ENCODE measurements at places on chromosomes 1 and 21. TPM values are rescaled to one million over a fixed set of nuclear protein-coding genes. Genes with fewer than 3 reads are reported as not detected.

The B3GALT5 gene
- 3.1 TPM for total RNA-seq

DNA sequence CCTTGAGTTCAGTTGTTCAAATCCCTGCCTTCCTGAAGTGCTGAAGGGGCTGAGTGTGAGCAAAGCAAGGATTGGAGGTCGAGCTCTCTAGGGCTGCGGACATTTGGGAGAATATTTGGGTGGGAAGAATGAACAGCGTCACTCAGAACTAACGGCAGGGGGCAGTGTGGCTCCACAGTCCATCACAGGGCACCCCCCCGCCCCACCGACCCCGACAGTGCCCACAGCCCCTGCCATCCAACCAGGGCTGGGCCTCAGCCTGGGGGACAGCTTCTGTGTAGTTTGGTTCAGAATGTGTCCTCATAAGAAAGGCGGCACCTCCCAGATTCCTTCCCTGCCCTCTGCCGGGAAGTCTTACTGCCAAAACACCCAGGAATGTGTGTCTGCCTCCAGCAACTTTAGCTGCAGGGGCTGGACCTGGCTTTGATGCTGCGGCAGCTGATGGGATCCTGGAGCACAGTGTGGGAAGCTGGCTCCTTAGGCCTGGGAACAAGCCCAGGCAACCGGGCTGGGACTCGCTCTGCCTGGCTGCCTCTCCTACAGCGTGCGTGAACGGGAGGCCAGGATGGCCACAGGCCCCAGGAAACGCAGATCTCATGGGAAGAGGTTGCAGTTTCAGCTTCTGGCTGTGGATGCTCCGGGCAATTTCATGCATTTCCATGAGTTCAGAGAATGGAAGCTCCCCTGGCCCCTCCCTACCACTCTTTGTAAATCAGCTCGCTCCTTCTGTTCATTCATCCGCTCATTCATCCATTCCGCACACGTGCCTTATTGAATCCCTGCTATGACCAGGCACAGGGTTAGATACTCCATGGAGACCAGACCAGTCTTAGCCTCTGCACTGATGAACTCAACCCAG is 104.9 kb upstream of the TMPRSS2 start:
- DNase-seq = peak; percentile 44

DNA sequence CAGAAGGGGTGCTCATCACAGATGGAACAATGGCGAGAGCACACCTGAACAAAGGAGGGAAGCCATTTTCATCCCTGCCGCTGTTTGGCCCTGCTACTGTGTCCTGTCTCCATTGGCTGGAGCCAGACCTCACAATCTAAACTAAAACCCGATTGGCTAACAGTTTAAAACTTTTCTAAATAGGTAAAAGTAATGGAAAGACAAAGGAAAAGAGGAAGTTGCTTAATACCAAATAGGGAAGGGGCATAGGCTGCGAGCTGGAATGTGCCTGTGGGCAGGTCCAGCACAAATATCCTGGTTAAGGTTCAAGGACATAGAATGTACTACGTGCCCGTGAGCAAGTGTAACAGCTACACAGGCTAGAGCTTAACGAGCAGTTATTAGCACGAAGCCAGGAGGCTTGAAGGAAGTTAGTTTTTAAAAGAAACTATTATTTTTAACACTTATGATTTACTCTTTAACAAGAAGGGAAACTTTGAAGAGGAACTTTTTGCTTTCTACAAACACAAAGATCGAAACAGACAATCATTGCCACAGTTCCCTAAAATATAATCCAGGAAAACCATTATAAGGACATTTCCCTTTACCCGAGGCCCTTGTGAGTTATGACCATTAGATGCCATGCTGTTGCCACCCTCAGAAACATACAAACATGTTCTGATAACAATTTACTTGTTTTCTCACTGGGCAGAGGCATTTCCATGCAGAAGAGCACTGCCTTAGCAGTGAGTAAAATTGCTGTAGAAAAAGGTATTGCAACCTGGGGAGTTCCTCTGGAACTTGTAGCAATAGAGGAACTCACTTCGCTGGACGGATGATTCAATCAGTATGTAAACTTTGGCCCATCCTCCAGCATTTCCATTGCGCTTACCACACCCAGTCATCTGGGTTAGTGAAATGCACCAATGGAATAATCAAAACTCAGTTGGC is 4.8 kb upstream of the PTTG1IP start:
- DNase-seq = no peak

GRCh38 chr1:29575277-29575676 is 339.0 kb downstream of the PTPRU start:
- no peak for DNase-seq

The NTNG1 gene
- total RNA-seq = 26.8 TPM

The HUNK gene
- total RNA-seq = 4.8 TPM

- DNase-seq = no peak
Measured at GRCh38 chr1:228860911-228861831, 125.9 kb downstream of the RHOU start.

- DNase-seq = no peak
Measured at GRCh38 chr21:25509862-25510261, 97.4 kb downstream of the MRPL39 start.

The TSPEAR gene
- not detected for total RNA-seq

DNA sequence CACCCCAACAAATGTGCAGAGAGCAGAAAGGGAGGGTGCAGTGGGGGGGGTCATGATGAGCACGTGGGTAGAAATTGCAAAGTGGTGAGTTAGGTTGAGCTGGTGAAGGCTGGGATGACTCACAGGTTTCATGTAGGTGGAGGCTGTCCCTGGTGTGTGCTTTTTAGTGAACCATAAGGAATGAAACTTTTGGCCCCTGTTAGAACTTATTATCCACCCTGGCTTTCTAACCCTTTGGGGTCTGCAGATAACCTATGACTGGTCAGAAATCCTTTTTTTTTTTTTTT is 46.9 kb downstream of the DOP1B start:
- no peak for DNase-seq

GRCh38 chr1:62144238-62144831 is 50.3 kb upstream of the L1TD1 start:
- peak; percentile 91 for DNase-seq

The NTMT2 gene
- 0.50 TPM for total RNA-seq

The SMIM1 gene
- total RNA-seq = 10.1 TPM

GRCh38 chr21:36927719-36928117 is 38.8 kb downstream of the HLCS start:
- peak; percentile 78 for DNase-seq

The NBL1 gene
- 427 TPM for total RNA-seq

- DNase-seq = no peak
Measured at GRCh38 chr1:181910905-181911304, 150.6 kb downstream of the ZNF648 start.

DNA sequence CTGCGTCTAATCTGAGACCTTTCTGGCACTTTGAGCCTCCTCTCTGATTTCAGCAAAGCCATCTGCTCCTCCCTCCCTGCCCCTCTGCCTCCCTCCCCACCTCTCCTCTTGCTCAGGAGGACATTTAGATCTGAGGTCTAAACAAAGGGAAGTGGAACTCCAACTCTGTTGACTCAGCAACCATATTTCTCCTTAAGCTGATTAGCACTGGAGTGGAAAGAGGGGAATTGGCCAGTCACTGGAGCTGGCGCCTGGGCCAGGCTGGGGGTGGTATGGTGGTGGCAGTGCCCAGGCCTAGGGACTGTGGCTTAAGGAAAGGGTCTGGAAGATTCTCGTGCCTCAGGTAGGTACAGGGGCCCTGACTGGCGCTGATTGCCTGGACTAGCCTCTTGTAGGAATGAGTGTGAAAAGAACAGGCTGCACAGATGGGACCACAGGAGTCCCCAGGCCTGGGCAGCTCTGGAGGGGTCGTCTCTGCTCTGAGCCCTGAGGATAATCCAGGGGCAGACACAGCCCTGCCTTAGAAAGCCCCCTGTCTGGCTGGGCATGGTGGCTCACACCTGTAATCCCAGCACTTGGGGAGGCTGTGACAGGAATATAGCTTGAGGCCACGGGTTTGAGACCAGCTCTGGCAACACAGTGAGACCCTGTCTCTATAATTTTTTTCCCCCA is 11.9 kb downstream of the SH2D2A start:
- peak; percentile 44 for DNase-seq

DNA sequence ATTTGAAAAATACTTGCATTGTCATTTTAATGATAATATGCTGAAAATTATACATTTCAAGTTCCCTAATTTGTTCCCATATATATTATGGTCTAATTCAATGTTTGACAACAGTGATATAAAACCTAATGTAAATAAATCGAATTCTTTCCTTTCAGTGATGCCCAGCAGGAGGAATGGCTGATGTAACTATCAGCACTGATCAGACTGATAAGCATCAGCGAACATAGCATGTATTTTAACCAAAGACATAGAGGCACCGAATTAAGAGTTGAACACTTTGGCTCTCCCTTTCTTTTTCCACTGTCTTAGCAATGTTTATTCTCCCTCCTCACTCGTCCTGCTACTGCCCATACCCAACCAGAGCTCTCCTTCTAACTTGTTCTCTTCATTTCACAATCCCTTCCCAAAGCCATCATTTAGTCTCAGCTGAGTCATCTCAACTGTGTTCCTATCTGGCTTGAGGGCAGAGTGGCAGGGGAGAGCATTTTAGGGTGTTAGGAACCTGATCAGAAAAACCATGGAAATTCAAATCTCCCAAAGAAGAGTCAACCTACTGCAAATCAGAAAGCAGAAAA is 58.8 kb upstream of the C1orf115 start:
- no peak for DNase-seq

- no peak for DNase-seq
Measured at GRCh38 chr1:30405631-30406212, 317.7 kb downstream of the MATN1 start.

DNA sequence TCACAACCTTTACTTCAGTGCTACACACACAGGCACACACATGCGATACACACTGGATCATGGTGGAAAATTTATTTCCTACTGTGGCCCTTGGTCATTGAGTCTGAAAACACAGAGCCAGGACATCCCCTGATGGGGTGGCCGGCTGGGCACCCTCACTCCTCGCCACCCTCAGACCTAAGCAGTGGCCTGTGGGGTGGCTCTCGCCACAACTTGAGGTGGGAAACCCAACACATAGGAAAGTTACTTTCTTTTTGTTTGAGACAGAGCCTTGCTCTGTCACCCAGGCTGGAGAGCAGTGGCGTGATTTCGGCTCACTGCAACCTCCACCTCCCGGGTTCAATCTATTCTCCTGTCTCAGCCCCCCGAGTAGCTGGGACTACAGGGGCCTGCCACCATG is 19.4 kb downstream of the CRYAA start:
- DNase-seq = no peak

The FABP3 gene
- 82.1 TPM for total RNA-seq

- DNase-seq = no peak
Measured at GRCh38 chr1:44151808-44152207, 10.4 kb upstream of the KLF18 start.

- DNase-seq = no peak
Measured at GRCh38 chr1:241706967-241707366, 54.9 kb downstream of the WDR64 start.

The CFAP107 gene
- total RNA-seq = 2.3 TPM

The GABRD gene
- total RNA-seq = 0.88 TPM

DNA sequence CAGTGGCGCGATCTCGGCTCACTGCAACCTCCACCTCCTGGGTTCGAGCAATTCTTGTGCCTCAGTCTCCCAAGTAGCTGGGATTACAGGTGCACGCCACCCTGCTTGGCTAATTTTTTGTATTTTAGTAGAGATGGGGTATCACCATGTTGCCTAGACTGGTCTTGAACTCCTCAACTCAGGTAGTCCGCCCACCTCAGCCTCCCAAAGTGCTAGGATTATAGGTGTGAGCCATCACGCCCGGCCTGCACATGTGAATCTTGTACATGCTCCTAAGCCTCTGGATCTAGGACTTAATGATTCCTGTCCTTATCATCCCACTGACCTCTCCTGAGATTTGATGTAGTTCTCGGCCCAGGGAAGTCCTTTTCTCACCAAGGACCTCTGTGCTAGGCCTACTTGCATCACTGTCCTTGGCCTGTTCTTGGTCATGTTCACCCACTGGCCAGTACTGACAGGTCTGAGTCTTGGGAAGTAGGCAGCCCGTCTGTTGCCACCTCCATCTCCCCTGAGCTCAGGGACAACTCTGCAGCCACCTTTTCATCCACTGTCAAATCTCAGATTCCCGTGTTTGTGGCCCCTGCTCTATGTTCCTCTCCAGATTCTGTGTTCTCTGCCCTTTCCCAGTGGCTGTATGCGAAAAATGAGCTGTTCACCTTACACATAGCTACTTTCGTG is 9.4 kb downstream of the HYI start:
- DNase-seq = no peak

- DNase-seq = no peak
Measured at GRCh38 chr1:246595146-246595545, 28.9 kb downstream of the CNST start.

- DNase-seq = no peak
Measured at GRCh38 chr21:15631342-15631741, 98.4 kb upstream of the USP25 start.

DNA sequence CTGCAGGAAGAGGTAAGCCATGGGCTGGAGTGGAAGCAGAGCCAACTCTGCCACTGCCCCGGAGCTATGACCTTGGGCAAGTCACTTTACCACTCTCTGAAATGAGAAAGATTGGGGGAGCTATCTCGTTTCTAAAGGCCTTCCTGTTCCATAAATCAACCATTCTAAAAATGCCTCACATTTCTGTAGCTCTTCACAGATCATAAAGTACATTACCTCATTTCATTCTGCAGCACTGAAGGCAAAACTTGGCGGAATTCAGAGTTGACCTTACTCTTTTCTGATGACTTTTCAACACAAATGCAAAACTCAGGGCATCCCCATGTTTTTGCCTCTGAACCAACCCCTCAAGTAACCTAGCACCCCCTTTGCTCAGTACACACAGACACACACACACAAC is 404.0 kb upstream of the NFIA start:
- DNase-seq = no peak

DNA sequence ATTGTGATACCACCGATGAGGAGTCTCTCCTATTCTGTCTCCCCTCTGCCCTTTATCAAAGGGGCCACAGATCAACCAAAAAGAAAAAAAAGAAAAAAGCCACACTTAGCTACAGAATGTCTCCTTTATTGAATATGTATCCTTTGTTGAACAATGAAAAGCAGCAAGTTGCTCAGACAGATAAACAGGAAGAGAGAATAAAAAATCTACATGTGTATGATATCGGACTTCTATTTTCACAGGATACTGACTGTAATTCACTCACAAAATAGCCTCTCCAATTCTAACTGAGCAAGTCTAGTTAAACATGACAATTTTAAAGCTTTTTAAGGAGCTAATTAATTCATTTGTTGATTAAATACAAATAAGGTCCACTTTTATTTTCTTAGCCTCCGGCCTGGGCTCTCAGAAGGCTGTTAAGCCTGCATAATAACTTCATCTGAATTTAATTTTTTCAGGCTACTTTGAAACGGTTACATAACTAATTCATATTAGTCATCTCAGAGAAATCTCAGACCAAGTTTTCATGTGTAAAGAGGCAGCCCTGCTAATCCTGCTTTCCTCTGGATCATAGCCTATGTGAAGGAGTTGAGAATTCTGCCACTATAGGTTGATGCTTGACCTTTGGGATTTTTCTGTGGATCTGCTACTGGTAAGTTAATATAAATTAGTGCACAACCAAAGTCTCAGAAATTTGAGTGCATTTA is 304.1 kb upstream of the NR5A2 start:
- DNase-seq = no peak

The SPATA1 gene
- total RNA-seq = 0.99 TPM

Data from spinal cord (tissue), 10 donors.